Amniotic stem cell (primary cell): ENCODE measurements at places on chromosomes 1 and 21.
A peak's percentile ranks its signal among the peaks of the same experiment; 100 is the strongest.

DNA sequence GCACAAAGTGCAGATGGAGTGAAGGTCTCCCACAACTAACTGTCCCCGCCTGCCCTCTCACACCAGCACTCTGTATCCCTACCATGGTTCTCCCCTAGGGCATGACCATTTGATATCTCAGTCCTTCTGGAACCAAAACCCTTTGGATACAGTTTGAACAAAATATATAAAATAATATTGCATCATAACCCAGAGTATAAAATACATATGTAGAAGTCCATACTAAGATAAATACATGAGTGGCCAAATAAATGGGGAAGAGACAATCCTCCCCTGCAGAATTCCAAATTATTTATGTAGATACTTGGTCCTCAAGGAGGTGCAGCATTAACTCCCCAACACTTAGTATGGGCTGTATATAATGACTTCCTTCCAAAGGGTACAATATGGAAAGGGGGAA, 207.4 kb downstream of the RRAGC start:
- DNase-seq, result no peak

- no peak for DNase-seq
Observed at GRCh38 chr1:109241344-109241743, 8.0 kb upstream of the CELSR2 start.

DNA sequence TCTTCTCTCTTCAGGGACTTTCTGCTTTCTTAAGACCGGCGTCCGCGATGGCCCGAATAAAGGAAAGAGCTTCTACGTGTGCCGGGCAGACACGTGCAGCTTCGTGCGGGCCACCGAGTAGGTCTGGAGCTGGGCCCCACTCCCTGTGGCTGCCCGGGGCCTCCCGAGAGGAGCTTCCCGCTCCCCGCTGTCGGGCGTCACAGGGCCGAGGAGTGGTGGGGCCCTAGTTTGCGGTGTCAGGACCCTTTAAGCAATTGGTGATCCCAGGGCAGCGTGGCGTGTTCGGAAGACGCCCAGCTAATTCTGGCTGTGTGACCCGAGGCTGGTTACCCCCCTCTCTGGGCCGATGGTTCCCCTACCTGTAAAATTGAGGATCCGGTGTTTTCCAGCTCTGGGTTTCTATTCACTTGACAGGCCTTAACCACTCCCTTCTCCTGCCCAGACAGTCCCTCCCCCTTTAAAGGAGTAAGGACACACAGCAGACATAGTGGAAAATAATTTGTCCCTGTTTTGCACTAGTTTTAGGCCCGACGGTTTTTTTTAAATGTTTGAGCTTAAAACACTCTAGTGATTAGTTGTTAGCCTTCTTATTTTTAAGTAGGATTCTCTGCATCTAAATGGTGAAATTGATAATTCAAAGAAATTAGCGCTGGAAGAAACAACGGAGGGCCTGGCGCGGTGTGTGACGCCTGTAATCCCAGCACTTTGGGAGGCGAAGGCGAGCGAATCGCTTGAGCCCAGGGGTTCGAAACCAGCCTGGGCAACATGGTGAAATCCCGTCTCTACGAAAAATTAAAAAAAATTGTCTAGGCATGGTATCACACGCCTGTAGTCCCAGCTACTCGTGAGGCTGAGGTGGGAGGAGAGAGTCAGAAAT, 553 bp downstream of the TTF2 start:
- no peak for DNase-seq

DNA sequence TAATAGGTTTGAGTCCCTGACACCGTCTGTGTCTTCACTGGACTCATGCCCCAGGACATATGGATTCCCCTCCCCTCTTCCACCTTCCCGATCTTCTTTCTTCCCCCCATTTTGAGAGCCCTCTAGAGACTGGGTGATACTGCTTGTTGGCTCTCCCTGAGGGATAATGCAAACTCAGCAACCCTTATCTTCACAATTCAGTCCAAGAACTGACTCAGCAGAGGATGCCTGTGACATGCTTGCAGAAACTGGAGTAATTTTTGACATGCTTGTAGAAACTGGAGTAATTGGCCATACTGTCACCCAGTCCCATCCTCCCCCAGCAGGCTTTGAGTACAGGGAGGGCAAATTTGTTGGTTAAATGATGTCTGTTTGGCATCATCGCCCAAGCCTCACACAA, 127.6 kb upstream of the CTTNBP2NL start:
- DNase-seq, result no peak

DNA sequence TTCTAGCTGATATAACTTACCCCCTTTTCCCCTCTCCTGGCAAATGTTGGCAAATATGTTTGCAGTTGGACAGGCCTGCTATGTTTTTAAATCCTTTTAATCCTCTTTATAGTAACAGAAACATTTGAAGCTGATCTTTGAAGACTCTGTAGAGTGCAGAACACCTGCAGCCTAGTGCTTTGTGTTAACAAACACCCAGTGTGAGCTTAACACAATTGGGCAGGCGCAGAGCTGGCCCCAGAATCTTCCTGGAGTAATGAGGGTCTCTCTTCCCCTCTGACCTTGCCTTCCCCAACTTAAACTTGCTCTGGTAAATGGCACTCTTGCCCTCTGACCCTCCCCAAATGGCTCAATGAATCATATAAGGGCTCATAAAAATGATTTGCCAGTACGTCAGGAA, 247.9 kb upstream of the LYPLAL1 start:
- DNase-seq, result no peak

DNA sequence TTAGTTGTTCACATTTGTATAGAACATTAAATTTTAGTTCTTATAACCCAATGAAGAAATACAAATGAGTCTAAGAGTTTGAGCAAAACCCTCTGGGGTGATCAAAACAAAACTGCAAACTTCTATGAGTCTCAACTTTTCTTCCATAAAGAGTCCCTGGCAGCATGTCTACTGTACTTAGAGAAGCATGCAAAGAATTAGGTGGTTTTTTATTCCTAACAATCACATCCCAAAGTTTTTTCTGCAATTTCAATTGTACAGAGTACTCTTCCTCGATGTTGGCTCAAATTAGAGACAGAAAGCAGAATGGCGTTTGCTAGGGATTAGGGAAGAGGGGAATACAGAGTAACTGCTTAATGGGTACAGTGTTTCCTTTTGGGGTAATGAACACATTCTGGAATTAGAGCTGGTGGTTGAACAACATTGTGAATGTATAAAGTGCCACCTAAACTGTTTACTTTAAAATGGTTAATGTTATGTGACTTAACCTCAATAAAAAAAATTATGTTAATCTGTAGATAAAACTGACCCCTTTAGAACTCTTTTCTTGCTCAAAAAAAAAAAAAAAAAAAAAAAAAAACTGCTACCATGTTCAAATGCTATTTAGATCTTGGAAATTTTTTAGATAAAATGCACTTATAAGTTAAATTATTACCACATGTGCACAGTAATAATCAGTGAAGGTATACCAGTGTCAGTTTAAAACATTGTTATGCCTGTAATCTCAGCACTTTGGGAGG, 4.8 kb downstream of the RC3H1 start:
- no peak for DNase-seq

GRCh38 chr1:220151454-220151853, 57.5 kb downstream of the IARS2 start:
- DNase-seq, result no peak

GRCh38 chr1:116257341-116257767, 115.7 kb upstream of the ATP1A1 start:
- DNase-seq, result no peak

DNA sequence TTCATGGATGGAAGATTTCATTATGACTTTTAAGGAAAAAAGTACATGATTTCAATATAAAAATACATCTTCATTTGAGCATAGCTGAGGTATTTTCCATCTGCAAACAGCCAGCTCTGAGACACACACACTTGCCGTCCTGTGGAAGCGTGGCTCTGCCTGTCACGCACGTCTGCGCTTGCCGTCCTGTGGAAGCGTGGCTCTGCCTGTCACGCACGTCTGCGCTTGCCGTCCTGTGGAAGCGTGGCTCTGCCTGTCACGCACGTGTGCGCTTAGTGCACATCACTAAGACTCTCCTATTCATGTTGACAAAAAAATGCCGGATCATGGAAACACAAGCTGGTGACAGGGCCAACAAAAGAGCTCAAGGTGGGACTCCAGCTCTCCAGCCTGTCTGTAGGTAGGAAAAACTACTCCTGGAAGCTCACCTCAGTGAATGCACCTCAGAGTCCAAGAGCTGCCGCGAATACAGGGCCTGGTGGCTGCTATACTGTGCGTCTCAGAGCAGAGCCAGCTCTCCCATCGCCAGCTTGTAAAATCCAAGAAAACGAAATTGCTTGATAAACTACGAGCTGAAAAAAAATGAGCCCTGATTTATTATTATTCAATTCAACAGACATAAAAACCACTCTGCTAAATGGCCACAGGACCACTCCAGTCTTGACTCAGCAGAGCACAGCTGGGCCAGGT, 69.3 kb downstream of the SLC37A1 start:
- no peak for DNase-seq

DNA sequence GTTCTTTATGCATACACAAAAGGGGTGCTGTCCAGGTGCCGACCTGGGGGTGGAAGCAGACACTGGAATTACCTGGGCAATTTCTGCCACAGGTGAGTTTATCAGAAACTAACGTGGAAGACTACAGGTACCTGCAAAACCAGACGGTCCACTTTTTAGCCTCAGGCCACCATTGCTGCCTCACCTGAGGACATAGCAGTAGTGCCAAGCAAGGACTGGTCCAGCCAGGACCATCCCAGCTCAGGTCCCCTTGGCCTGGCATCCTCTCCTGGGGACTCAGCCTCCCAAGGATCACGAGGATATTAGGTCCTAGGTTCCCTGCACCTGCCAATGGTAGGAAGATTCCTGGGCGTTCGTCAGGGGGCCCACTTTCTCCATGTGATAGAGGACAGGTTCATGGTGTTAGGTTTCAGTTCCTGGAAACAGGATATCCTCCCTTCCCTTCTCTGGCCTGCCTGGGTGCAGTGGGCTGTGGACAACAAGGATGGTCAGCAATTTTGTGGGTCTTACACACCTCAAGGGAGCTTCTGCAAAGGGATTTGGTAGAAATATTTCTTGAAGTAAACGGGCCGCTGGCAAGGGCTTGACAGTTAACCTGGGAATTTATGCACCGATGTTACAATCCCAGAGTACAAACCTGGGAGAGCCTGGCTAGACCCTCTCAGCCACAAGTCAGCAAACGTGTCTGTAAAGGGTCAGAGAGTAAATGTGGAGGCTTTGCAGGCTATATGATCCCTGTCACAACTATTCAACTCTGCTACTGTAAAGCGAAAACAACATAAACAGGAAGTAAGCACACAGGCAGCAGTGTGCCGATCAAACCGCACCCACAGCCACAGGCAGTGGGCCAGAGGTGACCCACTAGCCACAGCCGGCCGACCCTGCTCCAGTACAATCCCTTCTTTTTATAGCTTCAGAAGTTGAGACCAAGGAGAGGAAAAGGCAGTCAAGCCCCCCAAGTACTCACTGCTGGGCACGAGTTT, 71.4 kb upstream of the RAB4A start:
- no peak for DNase-seq

- no peak for DNase-seq
Observed at GRCh38 chr1:150006881-150007421, 3.6 kb downstream of the OTUD7B start.

DNA sequence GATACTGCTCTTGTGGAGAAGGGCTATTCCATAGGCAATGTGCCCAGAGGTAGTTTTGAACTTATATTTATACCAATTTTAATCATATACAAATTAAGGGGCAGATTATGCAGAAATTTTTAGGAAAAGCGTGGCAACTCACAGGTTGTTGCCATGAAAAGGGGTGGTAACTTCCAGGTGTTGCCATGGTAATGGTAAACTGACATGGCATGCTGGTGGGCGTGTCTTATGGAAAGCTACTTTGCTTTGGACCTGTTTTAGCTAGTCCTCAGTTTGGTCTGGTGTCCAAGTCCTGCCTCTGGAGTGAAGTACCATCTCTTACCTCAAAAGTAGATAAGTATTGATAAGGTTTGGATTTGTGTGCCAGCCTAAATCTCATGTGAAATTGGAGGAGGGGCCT, 7.9 kb upstream of the IL23R start:
- DNase-seq, result no peak

- no peak for DNase-seq
Observed at GRCh38 chr1:93715529-93716126, 34.0 kb upstream of the BCAR3 start.

GRCh38 chr1:9914610-9914937, 4.5 kb upstream of the CTNNBIP1 start:
- DNase-seq, result no peak

- DNase-seq, result no peak
Observed at GRCh38 chr1:75472971-75473603, 137.8 kb downstream of the SLC44A5 start.

DNA sequence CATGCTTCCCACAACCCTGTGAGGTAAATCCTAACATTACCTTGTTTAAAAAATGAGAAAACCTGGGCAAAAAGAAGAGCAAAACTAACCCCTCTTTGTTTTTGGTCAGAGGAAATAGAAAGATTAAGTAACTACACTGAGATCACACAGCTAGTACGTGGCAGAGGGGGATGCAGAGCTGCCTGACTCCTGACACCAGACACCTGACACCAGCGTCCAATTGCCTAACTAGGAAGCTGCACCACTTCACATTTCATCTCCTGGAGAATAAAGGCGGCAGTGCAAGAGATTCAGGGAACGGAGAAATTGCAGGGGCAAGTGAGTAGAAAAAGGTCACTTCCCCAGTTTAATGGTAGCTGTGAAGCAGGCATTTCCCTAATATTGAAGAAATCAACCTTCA, 229.3 kb upstream of the PTBP2 start:
- DNase-seq, result no peak

DNA sequence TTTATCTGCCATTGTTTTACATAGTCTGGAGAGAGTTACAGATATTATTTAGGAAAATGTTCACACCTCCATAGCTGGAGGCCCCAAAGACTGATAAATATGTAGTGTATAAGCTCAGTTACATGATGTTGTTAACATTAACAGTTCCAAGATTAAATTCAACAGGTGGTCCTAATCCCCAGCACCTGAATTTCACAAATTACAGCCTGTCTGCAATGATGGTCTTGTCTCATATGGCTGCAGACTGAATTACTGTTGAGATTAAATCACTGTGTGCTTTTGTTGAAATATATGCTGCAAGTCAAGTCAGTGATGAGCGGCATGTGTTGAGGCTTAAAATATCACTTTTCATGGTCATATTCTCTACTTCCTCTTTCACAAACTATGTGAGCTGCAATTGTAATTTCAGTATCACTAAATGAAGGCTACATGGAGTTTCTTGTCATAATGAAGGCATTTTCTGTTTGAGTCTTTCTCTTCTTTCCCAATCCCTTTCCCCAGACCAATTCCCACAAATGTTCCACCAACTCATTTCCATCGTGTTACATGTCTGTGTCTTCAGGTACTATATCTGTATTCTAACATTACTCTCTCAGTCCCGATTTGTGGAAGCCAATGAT, 4.2 kb downstream of the ST6GALNAC5 start:
- no peak for DNase-seq

GRCh38 chr1:60281360-60281932, 207.9 kb upstream of the C1orf87 start:
- peak; percentile 75 for DNase-seq

- DNase-seq, result no peak
Observed at GRCh38 chr21:15051644-15052458, 12.9 kb downstream of the NRIP1 start.

DNA sequence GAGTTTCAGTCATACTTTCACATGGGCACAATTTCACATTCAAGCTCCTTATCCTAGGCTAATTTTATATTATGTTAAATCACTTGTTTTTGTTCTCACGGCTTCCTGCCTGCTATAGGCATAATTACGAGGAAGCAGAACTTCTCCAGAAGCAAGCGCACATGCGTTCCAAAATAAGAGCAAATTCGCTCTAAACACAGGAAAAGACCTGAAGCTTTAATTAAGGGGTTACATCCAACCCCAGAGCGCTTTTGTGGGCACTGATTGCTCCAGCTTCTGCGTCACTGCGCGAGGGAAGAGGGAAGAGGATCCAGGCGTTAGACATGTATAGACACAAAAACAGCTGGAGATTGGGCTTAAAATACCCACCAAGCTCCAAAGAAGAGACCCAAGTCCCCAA, at the start of gene CORT:
Gene CORT, plus strand, starts transcription at position 281 of the 400 bp plus-strand sequence. CDS start 193 bp downstream, outside the sequence.
- no peak for DNase-seq
